Activated T-cell treated with anti-CD3 and anti-CD28 coated beads for 4 hours (primary cell): ENCODE measurements at places on chromosomes 7 and 10.
A peak's percentile ranks its signal among the peaks of the same experiment; 100 is the strongest.

- peak; percentile 32 for DNase-seq
These were observed 61.6 kb downstream of the GRK5 start for GRCh38 chr10:119268871-119269506.

GRCh38 chr7:19119870-19120486 is 2.5 kb upstream of the TWIST1 start:
- DNase-seq = no peak

- DNase-seq = no peak
These were observed 214.2 kb downstream of the ANK3 start for GRCh38 chr10:60175441-60175971.

DNA sequence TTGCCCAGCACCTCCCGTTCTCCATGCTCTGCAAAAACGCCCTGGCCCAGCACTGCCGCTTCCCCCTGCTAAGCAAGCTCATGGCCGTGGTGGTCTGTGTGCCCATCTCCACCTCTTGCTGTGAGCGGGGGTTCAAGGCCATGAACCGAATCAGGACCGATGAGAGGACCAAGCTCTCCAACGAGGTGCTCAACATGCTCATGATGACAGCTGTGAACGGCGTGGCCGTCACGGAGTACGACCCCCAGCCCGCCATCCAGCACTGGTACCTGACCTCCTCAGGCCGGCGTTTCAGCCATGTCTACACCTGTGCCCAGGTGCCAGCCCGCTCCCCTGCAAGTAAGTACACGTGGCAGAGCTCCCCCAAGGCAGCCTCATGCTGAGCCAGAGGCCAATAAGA is 11.6 kb upstream of the ATP6V0E2 start:
- no peak for DNase-seq

GRCh38 chr10:102111276-102111675 is 8.9 kb downstream of the LDB1 start:
- no peak for DNase-seq

DNA sequence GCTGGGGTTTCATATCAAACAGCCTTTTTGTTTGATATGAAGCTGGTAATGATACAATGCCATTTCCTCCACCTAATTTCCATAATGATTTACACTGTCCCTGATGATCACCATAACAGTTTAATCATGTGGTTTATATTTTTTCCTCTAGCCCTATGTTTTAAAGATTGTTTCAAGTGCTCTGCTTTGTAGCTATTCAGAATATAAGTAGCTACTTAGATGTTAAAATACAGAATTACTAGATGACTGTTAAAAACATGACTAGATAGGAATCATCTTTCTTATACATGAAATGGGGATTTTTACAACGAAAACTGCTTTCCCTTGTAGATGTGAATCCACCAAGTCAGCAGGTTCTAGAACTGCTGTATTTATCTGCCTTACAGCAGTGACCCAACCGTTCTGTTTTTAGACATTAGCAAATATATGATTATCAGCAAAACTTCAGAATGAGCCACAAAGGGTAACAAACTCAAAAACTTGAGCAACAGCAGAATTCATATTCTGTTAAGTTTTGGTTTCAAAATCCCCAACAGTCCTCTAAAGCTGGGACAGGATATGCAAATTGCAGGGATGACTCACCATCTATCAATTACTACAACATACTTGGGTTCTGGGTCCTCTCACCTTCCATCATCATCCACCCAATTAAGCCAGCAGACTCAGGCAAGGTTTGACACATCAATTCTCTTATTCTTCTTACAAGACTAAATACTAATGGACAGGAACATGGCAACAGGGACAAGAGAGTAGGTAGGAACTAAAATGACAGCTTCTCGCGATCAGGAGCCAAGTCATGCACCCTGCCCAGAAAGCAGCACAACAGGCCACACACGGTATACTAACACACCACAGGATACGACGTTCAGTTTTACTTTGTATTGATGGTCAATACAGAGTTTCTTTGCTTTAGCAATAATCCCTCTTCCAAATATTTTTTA is 83.9 kb downstream of the PIP4K2A start:
- DNase-seq = no peak

- DNase-seq = no peak
These were observed 43.2 kb downstream of the SRRM3 start for GRCh38 chr7:76244781-76245391.

- DNase-seq = no peak
These were observed 11.0 kb downstream of the MYOF start for GRCh38 chr10:93471110-93471651.

DNA sequence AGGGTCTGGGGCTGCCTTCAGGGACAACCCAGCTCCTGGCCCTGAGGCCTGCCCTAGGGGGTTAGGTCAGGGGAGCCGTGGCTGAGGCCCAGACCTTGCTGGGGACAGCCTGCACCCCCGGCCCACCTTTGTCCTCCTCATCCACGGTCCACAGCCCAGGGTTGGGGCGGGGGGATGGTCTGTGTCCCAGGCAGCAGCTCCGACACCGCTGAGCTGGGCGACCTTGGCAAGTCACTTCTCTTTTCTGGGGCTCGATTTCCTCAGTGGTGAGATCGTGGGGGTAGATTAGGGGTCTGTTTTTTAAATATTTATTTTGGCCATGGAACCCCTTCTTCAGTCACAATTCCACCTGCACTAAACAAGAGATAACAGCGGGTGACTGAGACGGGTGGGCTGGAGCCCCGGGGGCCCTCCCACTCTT is 30.9 kb downstream of the DNAJB12 start:
- no peak for DNase-seq
